ENCODE measurements at places on chromosomes 6 and 20. TPM values are rescaled to one million over a fixed set of nuclear protein-coding genes. Genes with fewer than 3 reads are reported as not detected.

GRCh38 chr20:50277460-50278376 lies 87.1 kb downstream of the CEBPB start:
- DNase-seq: no peak

GRCh38 chr20:47701612-47702011 lies 83.7 kb downstream of the SULF2 start:
- no peak for DNase-seq

DNA sequence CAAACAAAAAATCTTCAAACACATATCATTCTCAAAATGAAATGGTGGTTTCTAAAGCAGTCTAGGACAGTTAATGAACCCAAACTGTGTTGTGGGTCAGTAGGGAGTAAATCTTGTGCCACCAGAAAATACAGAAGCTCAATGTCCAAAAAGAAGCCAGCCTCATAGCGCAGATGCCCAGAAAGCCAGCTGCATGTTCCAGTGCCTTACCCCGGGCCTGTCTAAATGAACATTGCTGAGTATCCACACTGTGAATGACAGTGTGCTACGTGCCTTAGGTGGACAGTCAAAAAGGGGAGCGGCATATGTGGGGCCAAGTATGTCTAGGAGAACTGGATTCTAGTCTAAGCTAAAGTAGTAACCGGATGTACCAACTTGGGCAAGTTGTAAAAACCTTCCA lies 10.9 kb downstream of the FYN start:
- DNase-seq: peak; percentile 15

- DNase-seq: no peak
Measured at GRCh38 chr6:56510984-56511531, 131.6 kb downstream of the DST start.

DNA sequence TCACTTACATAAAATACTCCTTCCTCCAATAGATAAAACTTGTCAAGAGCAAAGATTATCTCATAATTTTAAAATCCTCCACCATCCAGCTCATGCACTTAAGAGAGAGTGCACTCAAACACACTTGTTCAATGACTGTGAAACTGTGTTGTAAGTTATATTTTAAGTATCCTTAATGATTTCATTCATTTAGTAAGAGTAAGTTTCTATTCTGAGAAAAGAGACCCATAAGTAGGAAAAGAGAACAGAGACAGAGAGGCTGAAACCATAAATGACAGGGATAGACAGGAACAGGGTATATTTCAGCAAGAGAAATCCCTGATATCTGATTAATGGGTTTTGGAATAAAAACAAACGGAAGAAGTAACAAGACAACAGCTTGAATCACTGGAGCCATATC lies 8.2 kb downstream of the SSR1 start:
- DNase-seq: no peak

DNA sequence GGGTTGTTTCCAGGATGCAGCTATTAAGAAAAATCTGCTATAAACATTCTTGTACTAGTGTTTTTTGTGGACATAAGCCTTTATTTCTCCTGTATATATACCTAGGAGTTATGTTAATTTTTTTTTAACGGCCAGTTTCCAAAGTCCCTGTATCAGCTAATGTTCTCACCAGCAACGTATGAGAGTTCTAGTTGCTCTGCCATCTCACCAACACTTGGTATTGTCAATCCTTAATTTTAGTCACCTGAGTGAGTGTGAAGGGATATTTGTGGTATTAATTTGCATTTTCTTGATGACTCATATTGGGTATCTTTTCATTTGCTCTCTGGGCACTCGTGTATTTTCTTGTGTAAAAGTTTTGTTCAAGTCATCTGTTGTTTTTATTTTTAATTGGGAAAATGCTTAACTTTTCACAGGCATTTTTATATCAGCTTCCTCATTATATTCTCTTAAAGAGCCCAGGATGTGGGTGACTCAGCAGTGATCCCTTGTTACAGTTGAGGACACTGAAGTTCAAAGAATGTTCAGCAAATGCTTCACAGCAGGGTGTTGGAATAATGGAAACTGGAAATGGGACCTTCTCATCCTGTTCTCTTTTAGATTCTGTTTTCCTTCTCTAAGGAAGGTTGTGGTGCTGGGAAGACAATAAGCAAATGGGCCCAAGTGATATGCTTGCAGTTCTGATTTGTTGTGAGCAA lies 211.7 kb upstream of the PRND start:
- DNase-seq: no peak

DLK2 gene
- not detected for total RNA-seq

GRCh38 chr6:15166121-15166520 lies 79.7 kb upstream of the JARID2 start:
- DNase-seq: no peak

GRCh38 chr20:9148291-9148690 lies 79.4 kb downstream of the PLCB4 start:
- no peak for DNase-seq

DNA sequence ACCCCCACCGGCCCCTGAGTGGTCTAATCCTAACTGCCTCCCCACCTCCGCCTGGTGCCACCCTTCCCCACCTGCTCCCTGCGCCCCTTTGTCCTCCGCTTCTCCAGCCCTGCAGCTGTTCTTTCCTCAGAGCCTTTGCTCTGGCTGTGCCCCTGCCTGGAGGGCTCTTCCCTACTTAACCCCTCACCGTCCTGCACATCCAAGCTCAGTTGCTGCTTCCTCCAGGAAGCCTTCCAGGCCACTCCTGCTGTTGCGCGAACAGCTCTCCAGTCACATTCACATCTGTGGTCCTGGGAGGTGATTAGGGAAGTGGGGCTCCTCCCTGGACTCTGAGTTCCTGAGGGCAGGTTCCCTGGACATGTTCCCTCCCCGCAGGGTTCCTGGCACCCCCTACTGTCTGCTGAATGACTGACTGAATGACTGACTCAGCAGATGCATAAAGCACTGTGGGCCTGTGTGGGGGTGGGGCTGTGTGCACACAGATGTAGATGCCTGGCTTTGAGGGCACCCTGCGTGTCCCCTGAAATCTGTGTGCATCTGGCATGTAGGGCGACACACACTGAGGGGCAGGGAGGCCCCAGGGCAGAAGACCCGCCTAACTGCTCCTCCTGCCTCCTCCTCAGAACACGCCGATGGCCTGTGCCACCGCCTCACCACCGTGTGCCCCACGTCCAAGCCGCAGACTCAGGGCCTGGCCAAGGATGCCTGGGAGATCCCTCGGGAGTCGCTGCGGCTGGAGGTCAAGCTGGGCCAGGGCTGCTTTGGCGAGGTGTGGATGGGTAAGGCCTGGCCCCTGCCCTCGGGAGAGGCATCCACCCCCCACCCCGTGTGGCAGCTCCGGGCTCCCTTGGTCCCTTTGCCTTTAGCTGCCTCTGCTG lies 51.4 kb downstream of the SRC start:
- no peak for DNase-seq

DNA sequence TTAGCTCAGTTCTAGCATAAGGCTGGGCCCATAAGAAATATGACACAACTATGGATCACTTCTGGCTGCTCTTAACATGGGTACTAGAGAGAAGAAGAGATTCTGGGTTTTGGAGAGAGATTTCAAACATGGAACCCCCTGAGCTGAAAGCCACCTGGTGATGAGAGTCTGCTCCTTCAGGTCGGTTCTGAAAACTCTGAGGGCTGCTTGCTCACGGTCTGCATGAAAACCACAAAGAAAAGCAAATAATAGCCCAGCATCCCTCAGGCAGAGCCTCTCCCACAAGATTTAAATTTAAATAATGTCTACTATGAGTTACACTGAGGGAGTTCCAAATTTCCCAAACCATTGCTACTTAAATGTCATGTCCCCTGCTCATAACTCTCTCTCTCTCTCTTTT lies 301.5 kb downstream of the BMP7 start:
- DNase-seq: no peak

IL17F gene
- total RNA-seq: not detected

DNA sequence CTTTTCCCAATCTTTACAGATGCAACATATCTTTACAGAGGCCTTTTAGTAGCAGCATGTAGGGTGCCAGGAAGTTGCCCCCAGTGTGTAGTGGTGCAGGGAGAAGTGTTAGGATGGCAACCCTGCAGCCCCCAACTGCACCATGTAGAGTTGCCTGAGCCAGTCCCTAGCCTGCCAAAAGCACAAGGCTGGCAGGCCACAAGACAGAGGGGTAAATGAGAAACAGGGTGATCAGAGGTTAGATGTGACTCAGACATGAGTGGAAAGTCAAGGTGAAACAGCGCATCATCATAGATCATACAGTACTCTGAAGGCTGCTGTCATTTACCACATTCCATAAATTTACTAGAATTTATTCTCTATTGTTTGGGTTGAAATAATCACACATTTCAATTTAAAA lies 467.5 kb downstream of the PRKN start:
- DNase-seq: no peak

GRCh38 chr6:50840112-50840810 lies 21.6 kb downstream of the TFAP2B start:
- DNase-seq: no peak

MYLIP gene
- total RNA-seq: 17.6 TPM

CNR1 gene
- not detected for total RNA-seq

DNA sequence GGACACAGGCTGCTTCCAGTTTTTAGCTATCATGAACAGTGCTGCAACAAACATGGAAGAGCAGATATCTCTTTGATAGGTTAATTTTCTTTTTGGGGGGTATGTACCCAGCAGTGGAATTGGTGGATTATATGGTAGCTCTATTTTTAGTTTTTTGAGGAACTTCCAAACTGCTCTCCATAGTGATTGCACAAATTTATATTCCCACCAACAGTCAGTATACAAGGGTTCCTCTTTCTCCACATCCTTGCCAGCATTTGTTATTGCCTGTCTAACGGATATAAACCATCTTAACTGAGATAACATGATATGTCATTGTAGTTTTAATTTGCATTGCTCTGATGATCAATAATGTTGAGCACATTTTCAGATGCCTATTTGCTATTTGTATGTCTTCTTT lies 237.6 kb downstream of the MMUT start:
- DNase-seq: no peak

GRCh38 chr20:23683807-23684206 lies 5.0 kb downstream of the CST4 start:
- no peak for DNase-seq
